Foreskin keratinocyte (primary cell): ENCODE measurements at places on chromosomes 11 and 22.

DNA sequence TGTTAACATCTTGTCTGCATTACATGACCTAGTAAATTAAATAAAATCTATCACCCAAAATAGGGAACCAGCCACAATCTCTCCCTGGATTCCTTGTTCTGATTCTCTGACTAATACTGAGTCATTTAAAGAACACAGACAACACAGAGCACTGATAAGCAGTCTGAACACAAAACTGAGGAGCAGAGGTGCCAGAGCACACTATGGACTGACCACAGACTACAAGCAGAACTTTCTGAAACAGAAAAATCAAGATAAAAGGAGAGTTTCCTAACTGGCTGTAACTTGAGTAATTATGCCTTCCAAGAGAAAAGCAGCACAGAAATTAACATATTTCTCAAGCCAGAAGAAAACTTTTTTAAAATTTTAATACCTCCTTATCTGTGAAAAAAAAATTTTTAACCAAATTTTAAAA is 128.8 kb downstream of the SGSM3 start:
- DNase-seq = peak; percentile 89

DNA sequence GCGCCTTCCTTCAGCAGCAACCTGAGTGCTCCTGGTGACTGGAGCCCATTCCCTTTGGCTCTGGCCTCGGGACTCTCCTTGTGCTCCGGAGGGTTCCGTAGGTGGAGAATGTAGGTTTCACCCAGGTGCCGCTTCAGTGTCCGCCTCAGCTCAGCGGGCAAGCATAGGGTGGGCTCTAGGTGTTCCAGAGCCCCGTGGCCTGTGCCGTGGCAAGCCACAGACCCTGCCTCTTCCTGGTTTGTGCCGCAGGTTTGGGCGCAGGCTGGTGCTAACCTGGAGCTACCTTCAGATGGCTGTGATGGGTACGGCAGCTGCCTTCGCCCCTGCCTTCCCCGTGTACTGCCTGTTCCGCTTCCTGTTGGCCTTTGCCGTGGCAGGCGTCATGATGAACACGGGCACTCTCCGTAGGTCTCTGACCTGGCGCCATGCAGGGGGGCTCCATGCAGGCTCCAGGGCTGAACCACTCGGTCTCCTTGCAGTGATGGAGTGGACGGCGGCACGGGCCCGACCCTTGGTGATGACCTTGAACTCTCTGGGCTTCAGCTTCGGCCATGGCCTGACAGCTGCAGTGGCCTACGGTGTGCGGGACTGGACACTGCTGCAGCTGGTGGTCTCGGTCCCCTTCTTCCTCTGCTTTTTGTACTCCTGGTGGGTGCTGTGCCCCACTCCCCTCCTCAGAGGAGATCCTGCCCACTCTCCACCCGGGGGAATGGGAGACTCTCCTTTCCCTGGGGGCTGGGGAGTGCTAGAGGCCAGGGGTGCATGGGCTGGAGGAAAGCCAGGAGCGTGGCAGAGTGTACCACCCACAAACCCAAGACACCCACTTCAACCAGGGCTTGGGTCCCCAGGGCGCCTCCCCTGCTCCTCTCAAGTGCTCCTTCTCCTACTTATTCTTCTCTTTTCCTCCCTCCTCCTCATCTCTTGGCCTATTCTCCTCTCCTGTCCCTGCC is 2.4 kb downstream of the SLC22A12 start:
- DNase-seq = no peak

DNA sequence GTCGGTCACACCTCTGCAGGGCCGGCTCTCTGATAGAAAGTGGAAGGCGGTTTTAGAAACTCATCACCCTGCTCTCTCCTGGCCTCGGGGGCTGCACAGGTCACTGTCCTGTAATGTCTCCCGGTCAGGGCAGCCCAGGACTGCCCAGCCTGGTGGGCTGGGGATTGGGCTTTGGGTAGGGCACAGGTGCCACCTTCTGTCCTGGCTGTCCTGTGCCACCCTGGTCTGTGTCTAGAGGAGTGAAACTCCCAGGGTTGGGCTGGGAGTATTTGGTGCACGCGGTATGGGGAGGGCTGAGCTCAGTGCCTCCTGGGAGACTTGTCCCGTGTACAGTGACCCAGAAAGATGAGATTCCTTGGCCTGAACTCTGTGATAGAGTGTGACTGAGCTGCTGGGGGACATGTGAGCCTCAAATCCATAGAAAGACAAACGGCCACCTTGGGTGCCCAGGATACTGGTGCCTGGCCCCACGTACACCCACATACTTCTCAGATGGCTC is 17.8 kb downstream of the SART1 start:
- no peak for DNase-seq

DNA sequence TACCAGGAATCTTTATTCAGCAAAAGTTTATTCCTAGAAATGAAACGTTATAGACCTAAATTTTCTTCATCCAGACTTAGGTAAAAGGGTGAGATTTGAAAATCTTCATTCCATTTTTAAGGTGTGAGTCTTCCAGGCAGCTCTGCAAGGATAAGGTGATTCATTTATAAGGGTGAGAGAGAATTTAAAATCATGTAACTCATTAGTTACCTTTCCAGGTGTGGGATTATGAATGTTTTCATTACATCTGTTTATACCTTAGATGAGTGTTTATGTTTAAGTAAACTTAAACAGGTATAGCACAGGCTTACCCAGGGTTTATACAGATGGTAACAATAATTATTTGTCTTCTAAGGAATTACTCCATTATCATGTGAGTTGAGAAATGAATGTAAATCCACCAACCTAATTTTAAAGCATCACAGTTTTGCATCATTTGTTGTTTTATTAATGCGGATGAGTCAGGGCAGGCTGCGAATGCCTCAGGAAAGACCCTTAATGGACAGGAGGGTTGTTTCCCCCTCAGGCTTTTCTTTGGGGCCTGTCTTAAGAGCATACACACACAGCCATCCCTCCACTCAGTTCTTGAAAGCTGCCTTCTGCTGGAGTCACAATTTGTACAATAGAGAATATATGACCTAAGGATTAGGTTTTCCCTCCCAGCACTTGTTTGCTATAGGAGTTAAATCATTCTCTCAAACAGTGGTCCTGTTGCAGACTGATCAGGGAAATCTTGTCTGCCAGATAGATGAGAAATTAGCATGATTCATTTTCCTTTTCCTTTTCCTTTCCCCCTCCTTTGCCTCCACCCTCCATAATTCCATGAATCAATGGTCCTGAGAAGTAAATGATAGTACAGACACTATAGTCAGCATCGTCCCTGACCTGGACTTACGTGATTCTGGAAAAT is 3.0 kb downstream of the PRSS23 start:
- DNase-seq = no peak

DNA sequence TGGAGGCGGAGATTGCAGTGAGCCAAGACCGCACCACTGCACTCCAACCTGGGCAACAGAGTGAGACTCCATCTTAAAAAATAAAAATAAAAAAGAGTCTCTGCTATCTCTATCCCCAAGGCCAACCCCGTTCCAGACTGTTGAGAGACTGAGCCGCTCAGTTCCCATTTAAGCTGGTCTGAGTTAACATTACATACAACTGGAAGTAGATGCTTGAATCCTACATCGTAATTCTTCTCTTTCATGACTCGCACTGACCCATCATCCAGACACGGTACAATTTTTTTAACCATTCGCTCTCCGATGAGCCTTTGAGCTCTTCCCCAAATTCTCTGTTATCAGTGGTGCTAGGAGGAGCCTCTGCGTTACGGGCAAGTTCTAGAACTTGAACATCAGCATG is 4.9 kb upstream of the CYTH4 start:
- no peak for DNase-seq

- DNase-seq = no peak
These were observed 37.8 kb upstream of the CELSR1 start for GRCh38 chr22:46574993-46575910.

- no peak for DNase-seq
These were observed 833 bp downstream of the SCUBE2 start for GRCh38 chr11:9090488-9091043.
